AG08395 (cell line): ENCODE measurements at places on chromosomes 7 and 10.

- no peak for DNase-seq
These were observed 57.5 kb downstream of the CAMK1D start for GRCh38 chr10:12406764-12407400.

DNA sequence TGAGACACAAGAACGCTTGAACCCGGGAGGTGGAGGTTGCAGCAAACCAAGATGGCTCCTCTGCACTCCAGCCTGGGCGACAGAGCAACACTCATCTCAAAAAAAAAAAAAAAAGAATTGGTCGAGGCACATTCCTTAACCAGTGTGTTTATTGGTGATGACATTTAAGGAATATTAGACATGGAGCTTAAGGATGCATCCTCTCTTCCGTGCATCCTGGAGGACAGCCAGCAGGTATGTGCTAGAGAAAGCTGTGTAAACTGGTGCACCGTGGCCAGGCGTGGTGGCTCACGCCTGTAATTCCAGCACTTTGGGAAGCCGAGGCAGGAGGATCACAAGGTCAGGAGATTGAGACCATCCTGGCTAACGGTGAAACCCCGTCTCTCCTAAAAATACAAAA is 11.8 kb downstream of the ZKSCAN1 start:
- no peak for DNase-seq

- no peak for DNase-seq
These were observed 4.0 kb downstream of the VSTM4 start for GRCh38 chr10:49111320-49111698.

GRCh38 chr10:132335189-132336063 is 3.4 kb downstream of the LRRC27 start:
- DNase-seq, result no peak

GRCh38 chr7:131564640-131565039 is 8.2 kb upstream of the PODXL start:
- DNase-seq, result no peak

DNA sequence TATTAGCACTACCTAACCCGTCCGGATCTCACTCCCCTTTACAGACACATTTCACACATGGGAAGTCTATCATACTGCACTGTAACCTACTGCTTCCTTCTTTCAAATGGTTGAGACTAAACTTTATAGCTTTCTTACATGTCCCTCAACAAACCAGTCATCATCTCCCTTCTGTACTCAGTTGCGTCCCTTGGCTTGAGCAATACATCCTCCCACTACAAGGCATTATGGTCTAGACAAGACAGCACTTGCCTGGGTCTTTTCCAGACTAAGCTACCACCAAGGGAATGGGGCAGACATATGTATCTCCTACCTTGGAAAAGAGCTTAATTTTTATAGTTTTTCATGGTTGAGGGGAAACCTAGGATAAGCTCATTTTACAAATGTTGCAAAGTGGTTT is 575.2 kb downstream of the KCNMA1 start:
- DNase-seq, result no peak

DNA sequence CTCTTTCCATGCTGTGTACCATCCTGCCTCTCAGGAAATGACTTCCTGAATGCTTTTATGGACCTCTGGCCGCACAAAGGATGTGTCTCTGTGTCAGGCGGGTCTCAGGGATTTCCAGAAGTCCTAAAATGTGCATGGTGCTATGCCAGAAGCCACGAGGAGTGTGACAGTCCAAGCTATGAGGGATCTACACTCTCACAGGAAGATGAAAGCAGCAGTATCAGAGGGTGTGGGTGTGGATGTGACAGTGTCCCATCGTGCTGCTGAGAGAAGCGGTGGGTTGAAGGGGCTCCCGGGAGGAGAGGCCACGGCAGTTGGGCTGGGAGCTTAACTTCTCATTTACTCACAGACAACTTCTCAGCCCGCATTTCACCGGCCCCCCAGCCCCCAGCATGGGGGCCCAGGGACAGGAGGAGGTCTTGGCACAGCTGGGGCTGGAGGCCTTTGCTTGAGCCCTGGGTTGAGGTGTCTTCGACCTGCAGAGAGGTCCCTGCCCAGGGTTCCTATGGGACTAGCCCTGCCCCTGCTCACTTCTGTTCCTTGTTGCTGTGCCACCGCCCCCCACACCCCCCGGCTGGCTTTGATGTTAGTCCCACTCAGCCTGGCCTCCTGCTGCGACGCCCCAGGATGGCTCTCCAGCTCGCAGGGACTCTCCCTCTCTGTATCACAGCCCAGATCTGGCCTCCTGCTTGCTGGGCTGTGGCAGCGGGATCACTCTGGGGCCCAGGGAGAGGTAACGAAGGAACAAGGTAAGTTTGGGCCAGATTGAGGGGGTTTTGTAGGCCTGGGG is 30.8 kb upstream of the EMX2 start:
- DNase-seq, result no peak

DNA sequence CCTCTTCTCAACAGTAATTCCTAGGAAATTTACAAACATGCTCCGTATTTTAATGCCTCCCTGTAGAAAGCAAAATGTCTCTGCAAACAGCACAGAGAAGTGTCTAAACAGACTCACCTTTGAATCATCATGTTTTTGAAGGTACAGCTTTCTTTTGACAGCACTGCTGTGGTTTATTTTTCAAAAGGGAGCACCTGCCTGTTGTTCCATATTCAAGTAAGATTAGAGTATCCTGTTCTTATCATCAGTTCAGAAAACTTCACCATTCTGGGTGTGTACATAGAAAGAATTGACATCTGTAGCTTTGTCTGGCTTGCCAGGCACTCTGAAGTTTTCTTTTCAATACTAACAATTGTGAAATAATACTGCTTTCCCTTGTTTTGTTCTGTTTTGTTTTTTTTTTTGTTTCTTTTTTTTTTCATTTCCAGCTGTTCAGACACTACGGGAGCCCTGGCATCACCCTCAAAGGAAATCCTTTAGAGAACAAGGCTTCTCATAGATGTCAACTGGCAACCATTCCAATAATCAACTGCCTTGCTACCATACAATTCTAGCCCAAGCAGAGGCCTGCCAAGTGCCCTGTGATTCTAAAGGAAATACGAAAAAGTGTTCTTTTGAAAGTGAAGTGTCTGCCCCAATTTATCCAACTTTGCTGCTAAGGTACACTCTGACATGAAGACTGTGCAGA is 275.9 kb downstream of the PRPF18 start:
- no peak for DNase-seq

DNA sequence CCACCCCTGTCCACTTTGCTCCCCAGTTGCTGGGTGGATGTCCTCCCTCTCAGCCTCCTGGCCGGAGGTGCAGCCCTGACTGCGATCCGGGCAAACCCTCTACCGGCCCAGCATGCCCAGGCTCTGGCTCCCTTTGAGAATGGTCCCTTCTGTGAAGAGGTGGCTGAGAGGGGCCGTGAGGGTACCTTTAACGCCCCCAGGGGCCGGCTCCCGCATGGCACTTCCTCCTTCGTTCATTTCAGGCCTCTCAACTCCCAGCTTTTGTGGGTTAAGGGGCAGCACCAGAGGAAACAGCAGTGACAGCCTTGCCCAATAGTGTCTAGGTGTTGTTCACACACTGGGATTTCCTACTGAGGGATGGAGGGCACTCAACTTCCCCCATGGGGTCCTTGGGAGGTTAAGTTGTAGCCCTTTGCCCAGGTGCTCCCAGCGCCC is 33.2 kb upstream of the HABP2 start:
- DNase-seq, result no peak

DNA sequence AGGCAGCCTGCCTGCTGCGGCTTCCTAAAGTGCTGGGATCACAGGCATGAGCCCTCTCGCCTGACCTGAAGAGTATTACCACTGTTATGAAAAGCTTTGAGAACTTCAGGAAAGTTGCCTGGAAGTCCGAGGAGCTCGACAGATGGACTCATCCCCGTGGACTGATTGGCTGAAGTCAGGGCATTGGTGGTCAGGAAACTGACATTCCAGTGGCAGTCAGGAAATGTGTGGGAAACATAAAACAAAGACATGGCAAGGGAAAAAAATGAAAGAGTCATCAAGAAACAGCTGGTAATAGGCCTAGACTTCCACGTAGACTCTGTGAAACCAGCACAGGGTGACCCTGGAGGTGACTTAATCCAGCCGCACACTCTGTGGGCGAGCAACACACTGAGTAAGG is 123.3 kb downstream of the CDH23 start:
- no peak for DNase-seq

DNA sequence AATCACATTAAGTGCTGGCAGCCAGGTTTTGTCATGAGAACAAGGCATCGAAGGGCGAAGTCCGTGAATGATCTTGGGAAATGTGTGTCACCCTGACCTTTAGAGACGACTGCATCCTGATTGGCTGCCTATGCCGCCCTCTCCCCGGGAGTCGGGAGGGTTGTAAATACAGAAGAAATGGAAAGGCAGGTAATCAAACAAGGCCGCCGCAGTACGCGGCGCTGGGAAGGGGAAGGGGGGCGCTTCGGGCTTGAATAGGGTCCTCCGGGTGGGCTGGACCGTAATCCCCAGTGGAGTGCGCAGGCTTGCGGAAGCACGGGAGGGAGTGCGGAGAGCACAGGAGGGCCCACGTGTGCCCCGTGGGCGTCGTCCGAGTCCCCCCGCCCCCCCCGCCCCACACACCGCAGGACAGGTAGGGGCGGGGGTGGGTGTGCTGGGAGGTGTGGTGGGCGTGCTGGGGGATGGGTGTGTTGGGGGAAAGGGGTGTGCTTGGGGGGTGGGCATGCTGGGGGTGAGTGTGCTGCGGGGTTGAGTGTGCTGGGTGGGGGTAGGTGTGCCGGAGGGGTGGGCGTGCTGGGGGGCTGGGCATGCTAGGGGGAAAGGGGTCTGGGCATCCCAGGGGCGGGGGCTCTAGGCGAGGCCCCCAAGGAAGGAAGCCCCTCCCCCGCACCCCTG is 169.4 kb downstream of the ARHGAP12 start:
- DNase-seq, result peak; percentile 59

- DNase-seq, result no peak
These were observed 92.9 kb upstream of the ZNF804B start for GRCh38 chr7:88666626-88667025.

DNA sequence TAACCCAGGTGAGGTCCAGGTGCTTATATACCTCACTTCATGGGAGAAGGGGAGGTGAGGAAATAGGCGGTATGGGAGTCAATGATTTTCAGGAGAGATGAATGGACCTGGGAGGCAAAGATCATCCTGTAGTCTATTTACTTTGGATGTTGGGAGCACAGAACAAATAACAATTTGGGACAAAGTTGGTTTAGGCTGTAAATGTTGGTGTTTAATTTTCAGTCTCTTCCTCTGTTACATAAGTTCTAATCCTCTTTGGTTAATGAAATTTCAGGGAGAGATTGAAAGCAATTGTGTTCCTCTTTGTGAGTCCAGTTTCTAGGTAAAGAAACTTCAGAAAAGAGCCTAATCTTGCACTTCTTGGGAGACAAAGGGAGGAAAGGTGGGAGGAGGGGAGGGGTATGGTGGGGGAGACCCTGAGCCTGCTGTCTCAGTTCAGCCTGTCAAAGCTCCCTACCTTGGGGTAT is 46.9 kb downstream of the AKR1C4 start:
- no peak for DNase-seq

DNA sequence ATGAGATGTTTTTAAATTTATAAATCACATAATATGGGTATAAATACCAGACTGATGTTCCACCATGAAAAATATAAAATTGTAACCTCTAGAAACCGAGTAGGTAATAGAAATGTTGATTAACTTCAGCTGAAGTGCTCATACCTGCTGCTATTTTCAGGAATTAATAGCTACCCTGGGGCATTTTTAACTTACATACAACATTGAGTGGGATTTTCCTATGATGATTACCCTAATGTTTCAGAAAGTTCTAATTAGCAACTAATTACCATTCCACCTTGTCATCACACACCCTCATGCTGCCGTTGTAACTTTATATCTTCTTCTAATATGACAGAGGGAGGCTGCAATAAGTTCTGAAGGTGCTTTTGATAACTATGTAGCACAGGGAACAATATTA is 53.5 kb upstream of the ARHGAP12 start:
- DNase-seq, result no peak

GRCh38 chr10:34403512-34403911 is 411.6 kb downstream of the PARD3 start:
- no peak for DNase-seq

DNA sequence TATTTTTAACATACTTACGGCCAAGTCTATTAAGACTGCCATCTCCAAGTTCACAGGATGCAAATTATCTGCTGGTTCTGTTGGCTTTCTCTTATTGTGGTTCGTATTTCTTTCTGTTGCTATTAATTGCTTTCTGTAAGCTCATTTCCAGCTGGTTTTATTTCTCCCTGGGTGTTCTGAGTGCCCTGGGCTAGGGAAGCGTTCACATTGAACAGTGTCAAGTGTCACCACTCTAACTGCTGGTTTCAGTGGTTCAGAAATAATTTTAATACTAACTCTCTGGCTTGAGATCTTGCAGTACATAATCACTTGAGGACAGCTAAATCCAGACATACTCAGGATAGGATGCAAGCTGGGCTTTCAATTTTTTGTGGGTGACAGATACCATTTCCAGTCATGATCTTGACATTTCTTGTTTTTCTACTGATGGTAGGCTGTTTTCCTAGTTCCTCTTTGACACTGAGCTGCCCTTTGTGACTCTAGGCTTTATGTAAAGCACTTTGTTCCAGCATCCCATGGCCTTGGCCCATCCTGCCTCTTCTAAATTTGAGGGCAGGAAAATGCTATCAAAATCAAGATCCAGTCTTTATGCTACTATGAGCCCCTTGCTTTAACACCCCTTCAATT is 117.6 kb downstream of the SNX13 start:
- no peak for DNase-seq

- DNase-seq, result no peak
These were observed 41.2 kb downstream of the RALA start for GRCh38 chr7:39664585-39664984.

DNA sequence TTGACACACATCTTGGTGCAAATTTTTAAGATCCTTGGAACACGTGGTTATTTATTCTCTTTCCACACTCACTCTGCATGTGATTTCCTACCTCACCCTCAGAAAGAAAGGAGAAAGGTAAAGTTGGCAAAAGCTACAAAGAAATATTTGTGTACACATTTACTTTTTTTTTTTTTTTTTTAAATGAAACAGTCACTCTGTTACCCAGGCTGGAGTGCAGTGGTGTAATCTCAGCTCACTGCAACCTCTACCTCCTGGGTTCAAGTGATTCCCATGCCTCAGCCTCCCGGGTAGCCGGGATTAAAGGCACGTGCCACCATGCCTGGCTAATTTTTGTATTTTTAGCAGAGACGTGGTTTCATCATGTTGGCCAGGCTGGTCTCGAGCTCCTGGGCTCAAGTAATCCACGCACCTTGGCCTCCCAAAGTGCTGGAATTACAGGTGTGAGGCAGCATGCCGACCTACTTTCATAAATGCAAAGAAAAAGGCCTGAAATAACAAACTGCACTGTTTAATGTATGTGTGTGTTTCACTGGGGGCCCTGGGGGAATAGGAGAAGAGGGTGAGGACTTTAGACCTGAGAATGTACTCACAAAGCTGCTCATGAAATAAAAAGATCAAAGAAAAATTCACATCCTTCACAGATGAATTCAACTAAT is 71.6 kb upstream of the GRID1 start:
- no peak for DNase-seq

GRCh38 chr7:2605608-2606538 is 25.9 kb upstream of the TTYH3 start:
- DNase-seq, result no peak

GRCh38 chr7:96236198-96237039 is 85.5 kb downstream of the SLC25A13 start:
- DNase-seq, result peak; percentile 35

- DNase-seq, result no peak
These were observed 12.1 kb upstream of the SNX13 start for GRCh38 chr7:17952387-17952786.
